ENCODE measurements at places on chromosomes 3 and 15.

GRCh38 chr3:192833177-192833890 is 84.3 kb downstream of the MB21D2 start:
- no peak overlapping the region for H3K4me3 ChIP-seq
- H3K36me3 ChIP-seq = no peaks in the 10 kb centered on the region
- H3K4me1 ChIP-seq = peaks cover 4% of the 10 kb centered on the region
- no peak overlapping the region for H3K27ac ChIP-seq

DNA sequence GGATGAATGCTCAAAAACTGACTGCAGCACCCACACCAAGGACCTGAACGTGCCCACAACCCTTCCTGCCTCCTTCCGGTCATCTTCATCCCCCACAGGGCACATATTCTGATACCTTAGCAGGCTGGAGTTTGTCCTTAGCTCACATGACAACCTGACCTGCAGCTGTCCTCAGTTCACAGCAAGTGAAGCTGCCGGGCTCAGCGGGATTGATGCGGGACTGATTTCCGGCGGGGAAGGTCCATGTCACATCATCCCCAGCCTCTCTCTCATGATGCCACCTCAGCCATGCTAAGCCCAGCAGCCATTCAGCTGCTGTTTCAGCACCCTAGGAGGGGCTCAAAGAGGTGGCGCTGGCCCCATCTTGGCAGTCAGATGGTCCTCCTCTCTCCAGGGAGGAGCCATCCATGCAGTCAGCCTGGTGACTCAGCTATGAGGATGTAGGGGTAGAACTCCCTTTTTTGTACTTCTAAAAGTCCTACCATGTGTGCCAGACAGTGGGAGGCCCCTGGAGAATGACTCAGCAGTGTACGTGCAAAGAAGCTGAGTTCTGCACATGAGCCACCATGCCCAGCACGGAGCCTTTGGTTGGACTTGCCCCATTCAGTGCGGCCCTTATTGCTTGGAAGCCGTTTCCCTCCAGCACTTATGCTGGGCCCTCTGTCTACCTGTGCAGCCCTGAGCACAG is 9.5 kb downstream of the CA12 start:
- H3K4me1 ChIP-seq = peaks cover 5% of the 10 kb centered on the region
- no peaks in the 10 kb centered on the region for H3K36me3 ChIP-seq
- no peak overlapping the region for H3K4me3 ChIP-seq
- no peaks in the 10 kb centered on the region for H3K27me3 ChIP-seq
- DNase-seq = peak; percentile 38
- H3K27ac ChIP-seq = no peak overlapping the region

- H3K36me3 ChIP-seq = no peaks in the 10 kb centered on the region
- peaks cover 5% of the 10 kb centered on the region for H3K4me1 ChIP-seq
- no peaks in the 10 kb centered on the region for H3K27me3 ChIP-seq
- no peak for DNase-seq
- no peak overlapping the region for H3K27ac ChIP-seq
These were observed 513.6 kb upstream of the KCNMB2 start for GRCh38 chr3:178022599-178022998.

- peak overlapping the region; percentile 47 for H3K27ac ChIP-seq
- H3K4me3 ChIP-seq = no peak overlapping the region
- peaks cover 15% of the 10 kb centered on the region for H3K4me1 ChIP-seq
- H3K27me3 ChIP-seq = no peaks in the 10 kb centered on the region
- DNase-seq = peak; percentile 91
These were observed 103.3 kb downstream of the GOLIM4 start for GRCh38 chr3:167992381-167992780.

All from large intestine (tissue), 12 donors.